Osteocyte (in vitro differentiated cells): ENCODE measurements at places on chromosomes 4 and X.

DNA sequence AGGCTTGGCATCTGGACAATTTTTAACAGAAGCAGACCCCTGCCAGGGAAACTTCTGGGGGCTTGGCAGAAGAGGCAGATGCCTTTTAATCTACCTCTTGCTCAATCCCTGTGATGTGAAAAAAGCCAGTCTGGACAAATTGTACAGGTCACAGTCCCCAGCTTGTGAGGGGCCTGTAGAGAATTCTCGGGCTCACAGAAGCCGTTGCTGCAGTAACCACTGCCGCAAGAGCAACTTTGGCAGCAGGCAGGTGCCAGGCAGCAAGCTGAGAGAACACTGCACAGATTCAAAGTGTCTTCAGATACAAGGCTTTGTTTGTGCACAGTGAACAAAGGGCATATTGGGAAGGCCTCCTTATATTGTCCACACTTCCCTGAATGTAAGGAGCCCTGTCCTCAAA, 11.7 kb downstream of the GPKOW start:
- no peak for DNase-seq

GRCh38 chrX:142428916-142429315, 223.8 kb upstream of the MAGEC2 start:
- DNase-seq, result no peak

DNA sequence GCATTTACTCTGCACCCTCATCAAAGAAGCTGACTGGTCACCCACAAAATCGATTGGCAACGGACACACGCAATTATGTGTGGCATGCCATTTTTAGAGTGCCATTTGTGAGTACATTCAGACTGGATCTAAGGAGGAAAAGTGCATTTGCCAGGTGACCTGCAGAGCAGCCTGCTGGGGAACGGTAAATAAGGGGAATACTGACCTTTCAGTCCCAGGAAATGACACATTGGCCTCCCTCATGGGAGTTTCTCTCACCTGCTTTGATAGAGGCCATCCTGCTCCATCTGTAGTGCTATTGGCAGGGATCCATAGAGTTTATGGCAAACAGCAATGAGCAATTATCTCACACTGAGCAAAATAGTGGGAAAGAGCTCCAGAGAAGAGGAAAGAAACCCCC, 127.8 kb downstream of the DDX53 start:
- DNase-seq, result no peak

GRCh38 chr4:101019941-101020401, 327.4 kb downstream of the PPP3CA start:
- no peak for DNase-seq
